ENCODE measurements at places on chromosomes 11 and 22.

DNA sequence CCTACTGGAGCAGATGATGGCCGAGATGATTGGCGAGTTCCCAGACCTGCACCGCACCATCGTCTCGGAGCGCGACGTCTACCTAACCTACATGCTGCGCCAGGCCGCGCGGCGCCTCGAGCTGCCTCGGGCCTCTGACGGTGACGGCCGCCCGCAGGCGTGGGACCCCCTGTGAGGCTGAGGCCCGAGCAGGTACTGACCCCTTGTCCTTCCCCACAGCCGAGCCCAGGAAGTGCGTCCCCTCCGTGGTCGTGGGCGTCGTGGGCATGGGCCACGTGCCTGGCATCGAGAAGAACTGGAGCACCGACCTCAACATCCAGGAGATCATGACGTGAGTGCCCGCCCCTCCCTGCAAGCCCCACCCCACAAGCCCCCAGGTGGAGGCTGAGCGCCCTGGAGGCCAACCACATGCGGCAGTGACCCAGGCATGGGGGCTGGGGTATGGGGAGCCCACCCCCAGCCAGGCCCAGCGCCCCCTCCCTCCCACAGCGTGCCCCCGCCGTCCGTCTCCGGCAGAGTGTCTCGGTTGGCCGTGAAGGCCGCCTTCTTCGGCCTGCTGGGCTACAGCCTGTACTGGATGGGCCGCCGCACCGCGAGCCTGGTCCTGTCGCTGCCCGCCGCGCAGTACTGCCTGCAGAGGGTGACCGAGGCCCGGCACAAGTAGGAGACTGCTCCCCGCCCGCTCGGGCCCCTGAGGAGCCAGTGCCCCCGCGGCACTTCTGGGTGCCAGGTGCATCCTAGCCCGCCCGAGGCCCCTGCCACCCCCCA, 2.8 kb upstream of the SELENOO start:
- DNase-seq: no peak

GRCh38 chr22:48474881-48475280, 1352.8 kb downstream of the BRD1 start:
- no peak for DNase-seq

GRCh38 chr22:20261848-20262581, 6.1 kb downstream of the RTN4R start:
- DNase-seq: no peak

DNA sequence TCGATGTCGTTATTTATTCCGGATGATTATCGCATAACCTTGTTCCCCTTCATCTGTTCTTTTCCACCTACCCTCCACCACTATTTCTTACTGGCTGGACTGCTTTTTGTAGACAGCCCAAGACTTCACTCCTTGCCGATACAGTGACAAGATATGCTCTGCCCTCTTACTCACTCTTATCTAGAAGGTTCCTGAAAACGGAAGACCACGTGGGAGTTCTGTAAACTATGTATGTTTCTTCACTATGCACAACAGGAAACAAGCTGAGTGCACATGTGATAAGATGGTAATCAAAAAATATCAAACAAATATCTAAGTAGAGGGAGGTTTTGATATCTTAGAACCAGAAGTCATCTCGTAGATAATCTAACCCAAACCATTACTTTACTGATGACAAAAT, 122.9 kb upstream of the ARHGAP20 start:
- peak; percentile 49 for DNase-seq

- no peak for DNase-seq
Observed at GRCh38 chr11:123187665-123188507, 7.2 kb downstream of the CLMP start.

DNA sequence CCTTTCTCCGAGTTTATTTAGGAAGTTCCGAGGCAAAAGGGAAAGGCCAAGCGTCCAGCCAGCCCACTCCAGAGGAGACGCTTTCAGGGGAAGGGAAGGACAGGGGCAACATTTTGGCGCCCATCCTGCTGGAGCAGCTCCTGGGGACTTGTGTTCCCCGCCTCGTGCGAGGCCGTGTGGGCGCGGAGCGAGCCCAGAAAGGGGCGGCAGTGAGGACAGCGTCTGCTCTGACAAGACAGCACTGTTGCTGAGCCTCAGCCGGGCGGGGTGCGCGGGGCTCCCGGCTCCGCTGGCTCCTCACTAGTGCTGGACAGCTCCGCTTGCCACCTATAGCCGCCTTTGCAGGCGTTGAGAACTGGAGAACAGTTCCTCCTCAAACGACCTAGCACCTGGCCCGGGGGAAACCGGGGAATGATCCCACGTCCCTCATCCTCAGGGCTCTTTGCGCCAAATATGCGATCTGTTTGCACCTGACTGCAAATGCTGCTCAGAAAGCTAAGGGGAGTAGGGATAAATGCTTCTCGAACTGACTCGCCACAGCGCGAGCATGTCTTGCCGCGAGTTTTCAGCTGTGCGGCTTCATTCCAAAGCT, 722 bp upstream of the GUCY1A2 start:
- peak; percentile 48 for DNase-seq

DNA sequence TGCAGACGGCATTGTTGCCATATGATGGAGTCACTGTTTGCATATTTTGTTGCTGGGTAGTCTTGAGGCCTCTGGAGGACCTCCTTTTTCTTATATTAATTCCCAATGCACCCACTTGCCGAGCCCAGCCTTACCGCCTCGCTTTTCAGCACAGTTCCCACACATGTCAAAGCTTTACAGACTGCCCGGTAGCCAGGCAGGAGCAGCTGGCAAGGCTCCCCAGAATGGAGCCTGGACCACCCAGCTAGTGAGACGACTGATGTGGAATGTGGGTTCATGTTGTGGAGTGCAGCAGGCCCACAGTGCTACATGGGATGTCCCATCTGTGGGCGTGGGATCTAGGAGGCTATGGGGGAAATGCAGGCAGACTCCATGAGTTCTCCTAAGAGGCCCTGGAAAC, 99.4 kb upstream of the MTMR2 start:
- DNase-seq: no peak
